ENCODE measurements at places on chromosomes 2 and 18. TPM values are rescaled to one million over a fixed set of nuclear protein-coding genes. Genes with fewer than 3 reads are reported as not detected.

DNA sequence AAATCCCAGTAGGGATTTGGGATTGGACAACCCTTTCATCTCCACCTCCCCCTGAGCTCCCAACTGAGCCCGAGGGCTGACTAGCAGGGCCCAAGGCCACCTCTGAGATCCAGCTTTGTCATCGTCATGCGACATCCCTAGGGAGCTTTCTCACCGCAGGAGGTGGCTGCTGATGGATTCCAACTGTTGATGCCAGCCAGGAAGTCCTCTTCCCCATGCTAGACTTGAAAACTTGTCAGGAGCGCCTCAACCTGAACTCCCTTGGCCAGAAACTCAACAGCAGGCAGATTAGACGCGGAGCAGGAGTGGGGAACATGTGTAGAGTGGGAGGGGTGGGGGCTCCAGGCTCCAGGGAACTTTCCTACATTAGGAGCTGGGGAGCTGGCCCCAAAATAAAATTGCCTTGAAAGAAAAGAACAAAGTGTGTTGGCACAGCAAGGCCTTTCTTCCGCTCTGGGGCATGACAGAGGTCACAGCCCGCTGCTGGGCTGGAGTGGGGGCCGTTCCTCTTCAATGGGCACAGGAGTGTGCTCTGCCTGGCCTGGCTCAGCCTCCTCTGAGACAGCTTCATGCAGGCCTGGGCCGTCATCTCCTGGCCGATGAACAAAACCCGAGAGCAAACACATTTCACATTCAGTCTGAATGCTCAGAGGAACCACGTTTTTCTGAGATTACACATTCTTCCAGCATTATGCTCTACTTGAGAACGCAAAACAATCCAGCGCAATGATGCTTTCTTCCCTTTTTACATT is 34.5 kb downstream of the EMILIN2 start:
- peak; percentile 54 for DNase-seq

GRCh38 chr2:65240657-65241056 is 13.0 kb downstream of the ACTR2 start:
- DNase-seq = no peak

DNA sequence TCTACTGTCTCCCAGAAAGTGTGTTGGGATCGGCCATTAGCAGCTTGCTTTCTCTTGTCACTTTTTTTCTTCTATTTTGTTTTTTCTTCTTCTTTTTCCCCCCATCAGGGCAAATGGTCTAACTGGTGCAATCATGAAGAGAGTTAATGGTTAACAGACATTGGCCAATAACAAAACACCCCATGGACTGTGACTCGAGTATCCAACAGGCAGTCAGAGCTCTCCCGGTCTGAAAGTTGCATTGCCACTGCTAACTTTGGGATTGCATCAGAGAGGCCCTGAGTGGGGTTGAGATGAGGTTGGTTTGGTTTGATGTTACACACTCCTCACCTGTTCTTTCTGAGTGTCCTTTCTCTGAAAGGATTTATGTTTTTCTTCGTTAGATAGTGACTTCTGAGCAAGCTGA is 12.9 kb upstream of the SNORC start:
- DNase-seq = no peak

DNA sequence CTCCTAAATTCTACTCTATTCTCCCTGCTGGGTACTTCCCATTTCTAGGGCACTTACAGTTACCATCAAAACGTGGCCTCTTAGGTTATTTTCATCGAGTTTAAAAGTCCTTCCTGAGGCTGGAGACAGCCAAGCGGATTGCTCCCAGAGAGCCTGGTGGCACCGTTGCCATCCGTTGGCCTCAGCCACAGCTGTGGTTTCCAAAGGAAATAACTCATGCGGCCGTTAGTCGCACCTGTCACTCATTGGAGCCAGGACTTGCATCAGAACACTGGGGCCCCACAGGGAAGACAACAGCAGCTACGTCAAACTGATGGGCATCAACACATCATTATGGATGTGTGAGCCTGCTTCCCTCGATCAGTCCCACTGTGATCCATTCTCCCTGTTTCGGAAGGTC is 453.4 kb downstream of the BCL11A start:
- DNase-seq = no peak

- DNase-seq = no peak
Measured at GRCh38 chr2:76316691-76317090, 606.0 kb upstream of the GCFC2 start.

DNA sequence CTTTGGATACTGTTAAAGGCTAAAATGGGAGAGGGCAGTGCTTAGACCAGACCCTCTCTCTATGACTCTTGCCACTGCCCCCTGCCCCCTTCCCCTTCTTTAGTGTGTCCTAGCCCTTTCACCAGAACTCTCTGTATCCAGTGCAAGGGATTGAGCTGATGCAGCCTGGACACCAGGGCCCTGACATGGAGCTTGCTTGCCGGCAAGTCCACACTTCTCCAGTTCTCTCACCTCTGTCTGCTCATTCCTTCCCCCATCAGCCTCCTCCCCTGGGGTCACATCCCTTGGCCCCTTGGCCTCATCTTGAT is 1.5 kb upstream of the WNT6 start:
- no peak for DNase-seq

DNA sequence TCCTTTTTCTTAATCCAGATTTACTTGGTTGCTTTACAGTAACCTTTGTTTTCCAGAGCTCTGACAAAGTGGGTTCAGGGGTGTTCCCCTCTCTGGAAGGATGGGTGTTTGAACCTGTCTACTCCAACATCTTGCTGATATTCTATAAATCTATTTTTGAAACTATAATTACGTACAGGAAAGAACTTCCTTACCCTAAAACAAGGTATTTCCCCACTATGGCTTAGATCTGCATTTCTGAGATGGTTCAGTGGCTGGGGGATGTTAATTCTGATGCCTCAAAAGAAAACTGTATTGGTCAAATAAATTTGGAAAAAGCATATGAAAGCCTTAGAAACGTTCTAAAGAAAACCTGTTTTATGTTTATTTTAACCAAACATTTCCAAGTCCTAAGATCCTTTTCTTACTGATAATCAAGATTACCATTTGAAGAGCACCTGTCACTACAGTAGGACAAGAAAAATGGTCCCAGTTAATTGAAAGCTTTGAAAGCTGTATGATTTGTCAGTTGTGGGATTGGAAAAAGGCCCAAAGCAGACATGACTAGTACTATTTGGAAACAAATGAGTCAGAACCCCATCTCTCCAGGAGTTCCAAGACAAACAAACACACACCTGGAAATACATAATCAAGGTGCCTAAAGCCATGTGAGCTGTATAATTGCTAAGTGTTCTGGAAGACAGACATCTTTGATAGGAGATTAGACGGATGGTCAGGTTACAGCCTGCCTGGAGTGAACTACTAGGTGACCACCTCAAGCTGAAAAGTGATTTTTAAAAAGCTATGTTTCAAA is 57.5 kb downstream of the KDM3A start:
- no peak for DNase-seq

DNA sequence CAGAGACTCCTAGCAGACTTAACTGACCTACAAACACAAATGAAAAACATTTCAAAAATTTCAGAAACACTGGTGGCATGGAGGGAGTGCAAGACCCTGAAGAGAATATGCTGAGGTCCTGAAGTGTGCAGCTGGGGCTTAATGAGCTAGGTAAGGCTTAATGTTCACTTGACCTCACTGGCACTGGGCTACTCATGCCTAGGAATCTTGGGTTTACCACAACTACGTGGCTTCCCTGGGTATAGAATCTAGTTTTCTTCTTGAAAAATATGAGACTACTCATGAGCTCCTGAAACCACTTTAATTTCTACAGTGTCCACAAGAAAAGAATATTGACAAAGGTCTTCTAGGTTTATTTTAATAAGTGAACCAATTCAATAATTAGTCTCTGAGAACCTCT is 139.8 kb downstream of the HNMT start:
- no peak for DNase-seq

Gene TIA1
- 45.1 TPM for total RNA-seq

Gene TMEM169
- total RNA-seq = 0.25 TPM

DNA sequence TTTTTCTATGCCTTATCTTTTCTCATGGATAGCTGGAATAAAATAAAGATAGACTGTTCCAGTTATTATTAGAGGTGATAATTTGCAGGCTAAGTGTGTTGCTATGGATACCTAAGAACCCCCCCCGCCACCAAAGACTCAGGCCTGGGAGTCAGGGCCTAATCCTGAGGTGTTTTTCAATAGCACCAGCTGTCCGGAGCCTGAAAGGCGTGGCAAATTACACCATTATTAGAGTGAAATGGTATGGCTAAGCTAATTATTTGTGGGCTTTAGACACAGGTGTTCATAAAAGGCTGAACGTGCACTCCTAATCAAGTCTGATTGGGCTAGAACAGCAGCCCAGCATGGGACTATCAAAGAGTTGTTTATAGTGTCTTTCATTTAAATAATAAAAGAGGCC is 293.2 kb upstream of the DCC start:
- DNase-seq = no peak

DNA sequence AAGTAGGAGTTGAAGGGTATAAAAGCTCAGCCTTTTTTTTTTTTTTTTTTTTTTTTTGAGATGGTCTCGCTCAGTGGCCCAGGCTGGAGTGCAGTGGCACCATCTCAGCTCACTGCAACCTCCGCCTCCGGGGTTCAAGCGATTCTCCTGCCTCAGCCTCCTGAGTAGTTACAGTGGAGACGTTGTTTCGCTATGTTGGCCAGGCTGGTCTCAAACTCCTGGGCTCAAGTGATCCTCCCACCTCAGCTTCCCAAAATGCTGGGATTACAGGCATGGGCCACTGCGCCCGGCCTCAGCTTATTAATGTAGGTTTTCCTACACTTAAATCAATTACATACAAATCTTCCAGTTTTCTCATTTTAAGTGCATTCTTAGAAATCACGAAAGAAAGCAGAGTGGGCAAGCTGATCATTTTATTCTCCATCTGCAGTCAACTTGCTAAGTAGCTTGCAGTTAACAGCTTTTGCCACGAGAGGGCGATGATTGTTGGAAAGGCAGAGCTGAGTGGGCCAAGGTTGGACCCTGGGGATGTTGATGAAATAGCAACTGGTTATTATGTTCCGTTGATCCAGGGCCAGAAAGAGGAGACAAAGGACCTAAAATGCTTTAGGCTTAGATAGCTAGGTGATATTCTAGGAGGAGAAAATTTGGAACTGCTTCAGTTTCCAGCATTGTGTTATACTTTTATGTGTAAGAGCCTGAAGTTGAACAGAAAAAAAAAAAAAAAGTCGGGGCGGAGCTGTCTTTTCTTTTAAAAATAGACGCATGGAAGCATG is 234.4 kb upstream of the EPAS1 start:
- peak; percentile 75 for DNase-seq

Gene KCNG2
- total RNA-seq = not detected

Gene COL5A2
- 9.3 TPM for total RNA-seq

DNA sequence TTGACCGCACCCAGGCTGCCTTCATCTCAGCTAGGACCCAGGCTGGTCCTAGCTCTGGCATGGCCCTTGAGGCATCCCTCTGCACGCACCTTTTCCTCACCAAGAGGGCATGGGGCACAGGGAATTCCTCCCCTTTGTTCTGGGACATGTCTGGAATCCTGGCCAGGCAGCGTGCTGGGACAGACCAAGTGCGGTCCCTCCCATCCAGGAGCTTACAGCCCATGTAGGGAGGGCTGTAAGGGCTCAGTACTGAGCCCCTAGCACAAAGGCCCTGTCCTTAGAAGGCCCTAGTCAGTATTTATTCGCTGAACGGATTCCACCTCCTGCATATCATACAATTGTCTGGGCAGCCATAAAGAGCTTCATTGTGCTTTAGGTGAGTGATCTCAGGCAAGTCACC is 3.0 kb downstream of the TMEM37 start:
- no peak for DNase-seq

- DNase-seq = no peak
Measured at GRCh38 chr2:86396291-86396785, 44.8 kb upstream of the KDM3A start.

DNA sequence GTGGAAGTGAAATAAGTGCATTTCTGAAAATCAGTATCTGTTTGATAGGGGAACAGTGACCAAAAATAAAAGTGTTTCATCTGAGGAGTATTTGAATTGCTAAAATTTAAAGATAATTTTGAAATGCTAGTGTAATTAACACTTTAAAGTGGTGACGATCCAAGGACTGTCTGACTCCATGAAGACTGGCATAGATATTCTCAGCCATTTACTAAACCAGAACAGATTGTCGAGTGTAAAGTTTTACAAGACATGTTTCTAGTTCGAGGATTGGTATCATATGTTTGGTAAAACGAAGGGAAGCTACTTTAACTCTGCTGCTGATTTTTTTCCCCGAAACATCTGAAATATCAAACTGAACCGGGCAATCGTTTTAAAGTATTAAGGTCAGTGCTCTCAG is 417.9 kb downstream of the EPHA4 start:
- no peak for DNase-seq

Data from left ventricle myocardium inferior (tissue), 1 donor.